ENCODE measurements at places on chromosomes 1 and 21.

GRCh38 chr1:29531596-29531995 is 295.3 kb downstream of the PTPRU start:
- DNase-seq = no peak

- peak; percentile 94 for DNase-seq
Observed at GRCh38 chr1:20574686-20575540, 14.0 kb upstream of the CDA start.

- no peak for DNase-seq
Observed at GRCh38 chr1:55065648-55066047, 26.3 kb downstream of the PCSK9 start.

GRCh38 chr1:178188306-178188705 is 94.4 kb downstream of the RASAL2 start:
- DNase-seq = no peak

DNA sequence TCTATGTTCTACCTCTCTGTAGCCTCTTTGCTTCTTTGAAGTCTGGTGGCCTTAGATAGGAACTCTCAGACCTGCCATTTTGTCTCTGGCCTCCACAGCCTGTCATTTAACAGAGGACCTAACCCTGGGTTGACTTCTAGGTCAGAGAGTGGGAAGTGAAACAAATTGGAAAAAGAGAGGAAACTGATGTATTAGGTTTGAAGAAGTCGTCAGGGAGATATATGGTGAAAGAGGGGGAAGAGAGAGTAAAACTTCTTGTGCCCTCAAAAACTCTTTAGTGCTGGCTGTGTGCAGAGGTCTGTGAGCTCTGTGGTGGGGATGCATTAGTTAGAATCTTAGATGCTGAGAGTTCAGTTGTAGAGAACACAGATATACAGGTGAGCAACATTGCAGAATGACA is 30.2 kb upstream of the CD1D start:
- no peak for DNase-seq

- DNase-seq = no peak
Observed at GRCh38 chr1:216812966-216813365, 89.7 kb upstream of the ESRRG start.

DNA sequence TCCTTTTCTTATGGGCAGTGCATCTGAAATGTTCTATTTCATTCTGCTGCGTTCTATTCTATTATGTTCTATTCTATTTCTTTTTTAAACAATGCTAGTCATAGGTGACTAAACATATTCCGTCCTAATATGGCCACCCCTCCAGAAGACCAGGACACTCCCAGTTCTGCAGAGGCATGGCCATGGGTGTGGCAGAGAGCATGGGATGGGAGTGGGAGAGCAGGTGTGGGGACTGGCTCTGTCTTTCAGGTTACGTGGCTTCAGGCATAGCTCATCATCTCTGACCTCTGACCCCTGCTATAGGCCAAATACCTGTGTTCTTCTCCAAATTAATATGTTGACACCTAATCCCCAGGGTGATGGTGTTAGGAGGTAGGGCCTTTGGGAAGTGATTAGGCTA is 33.4 kb upstream of the TLR5 start:
- DNase-seq = no peak

- DNase-seq = peak; percentile 37
Observed at GRCh38 chr1:207993477-207994445, 82.8 kb upstream of the CD34 start.

GRCh38 chr1:17097147-17097546 is 22.1 kb downstream of the PADI2 start:
- DNase-seq = no peak

- DNase-seq = no peak
Observed at GRCh38 chr1:167499664-167500101, 18.6 kb downstream of the CD247 start.

DNA sequence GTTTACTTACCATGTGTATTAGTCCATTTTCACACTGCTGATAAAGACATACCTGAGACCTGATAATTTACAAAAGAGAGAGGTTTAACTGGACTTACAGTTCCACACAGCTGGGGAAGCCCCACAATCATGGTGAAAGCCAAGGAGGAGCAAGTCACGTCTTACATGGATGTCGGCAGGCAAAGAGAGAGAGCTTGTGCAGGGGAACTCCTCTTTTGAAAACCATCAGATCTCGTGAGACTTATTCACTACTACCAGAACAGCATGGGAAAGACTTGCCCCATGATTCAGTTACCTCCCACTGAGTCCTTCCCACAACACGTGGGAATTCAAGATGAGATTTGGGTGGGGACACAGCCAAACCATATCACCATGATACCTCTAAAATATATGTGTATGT is 39.3 kb upstream of the ERRFI1 start:
- DNase-seq = no peak

- peak; percentile 87 for DNase-seq
Observed at GRCh38 chr1:17826165-17826488, 71.0 kb downstream of the ACTL8 start.

- no peak for DNase-seq
Observed at GRCh38 chr1:182861994-182862393, 22.8 kb downstream of the DHX9 start.

GRCh38 chr1:228358039-228358763 is 48.4 kb downstream of the TRIM11 start:
- no peak for DNase-seq

DNA sequence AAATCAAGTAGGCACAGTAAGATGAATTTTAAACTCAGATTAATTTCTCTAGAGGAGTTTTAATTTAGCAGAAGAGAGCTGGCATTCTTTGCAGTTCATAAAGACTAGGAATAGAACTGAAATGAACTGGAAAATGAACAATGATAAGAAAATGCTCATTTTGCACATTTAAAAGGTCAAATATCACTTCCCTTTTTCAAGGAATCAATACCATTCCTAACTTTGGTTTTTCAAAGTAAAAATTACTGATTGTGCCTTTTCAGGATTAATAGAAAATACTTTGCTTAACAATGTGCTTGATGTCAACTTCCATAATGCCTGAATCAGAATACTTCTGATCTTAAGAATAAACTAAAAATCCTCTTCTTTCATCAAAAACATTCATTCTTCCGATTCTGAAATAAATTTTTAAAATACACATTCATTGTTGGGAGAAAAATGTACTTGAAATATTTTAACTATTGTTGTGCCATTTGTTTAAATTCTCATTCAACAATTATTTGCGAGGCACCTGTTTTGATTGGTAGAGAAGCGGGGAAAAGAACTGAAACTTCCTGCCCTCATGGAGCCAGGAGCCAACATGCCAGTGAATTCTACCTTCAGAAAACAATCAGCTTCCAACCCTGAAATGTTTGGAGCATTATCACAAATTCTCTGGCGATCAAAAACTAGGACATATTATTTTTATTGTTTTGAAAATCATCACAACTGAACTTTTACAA is 2.1 kb downstream of the SCAF4 start:
- DNase-seq = no peak

DNA sequence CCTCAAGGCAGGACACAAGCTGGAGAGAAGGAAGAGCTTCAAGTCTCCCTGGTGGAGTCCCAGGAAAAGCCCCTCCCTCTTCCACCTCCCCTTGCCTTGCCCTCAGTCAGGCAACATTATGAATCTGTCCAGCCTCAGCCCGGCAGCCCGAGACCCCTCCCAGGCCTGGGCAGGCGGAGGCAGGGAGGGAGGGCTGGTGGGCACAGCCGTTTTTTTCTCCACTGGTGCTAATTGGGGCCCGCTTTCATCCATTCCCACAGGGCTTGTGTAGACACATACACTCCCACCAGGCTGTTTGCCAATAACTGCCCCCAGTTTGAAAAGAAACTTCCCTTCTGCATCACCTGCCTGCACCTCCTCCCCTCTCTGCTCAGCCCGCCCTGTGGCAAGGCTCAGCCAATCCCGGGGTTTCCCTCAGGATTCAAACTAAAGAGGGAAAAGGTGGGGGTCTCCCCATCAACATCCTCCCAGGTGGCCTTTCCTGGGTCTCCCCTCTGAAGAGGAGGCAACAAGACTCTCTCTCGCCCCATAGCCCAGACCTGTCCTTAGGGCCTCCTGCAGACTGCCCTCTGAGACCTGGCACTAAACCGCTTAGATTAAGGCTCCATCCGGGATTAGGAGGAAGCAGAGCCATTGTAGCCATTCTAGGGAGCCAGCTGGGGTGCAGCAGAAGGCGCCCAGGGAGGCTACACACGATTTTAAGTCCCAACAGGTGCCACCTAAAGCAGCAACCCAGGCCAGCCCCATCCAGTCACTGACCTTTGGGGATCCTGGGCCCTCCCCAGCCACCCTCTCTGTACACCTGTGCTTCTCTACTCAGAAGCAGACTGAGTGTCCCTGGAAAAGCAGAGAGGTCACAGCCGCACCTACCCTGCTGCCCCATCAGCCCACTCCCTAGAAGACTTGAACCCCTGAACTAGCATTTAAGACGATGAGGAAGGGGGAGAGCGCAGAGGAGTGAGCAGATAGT is 3.5 kb downstream of the IGSF9 start:
- DNase-seq = no peak
